CD8-positive, alpha-beta memory T cell (primary cell): ENCODE measurements at places on chromosomes 2 and 18.

- H3K27me3 ChIP-seq, result no peaks in the 10 kb centered on the region
- no peak for DNase-seq
- no peaks in the 10 kb centered on the region for H3K4me1 ChIP-seq
- no peak overlapping the region for H3K27ac ChIP-seq
- H3K36me3 ChIP-seq, result no peaks in the 10 kb centered on the region
- H3K4me3 ChIP-seq, result no peak overlapping the region
These were observed 147.6 kb upstream of the CAB39 start for GRCh38 chr2:230564805-230565779.

DNA sequence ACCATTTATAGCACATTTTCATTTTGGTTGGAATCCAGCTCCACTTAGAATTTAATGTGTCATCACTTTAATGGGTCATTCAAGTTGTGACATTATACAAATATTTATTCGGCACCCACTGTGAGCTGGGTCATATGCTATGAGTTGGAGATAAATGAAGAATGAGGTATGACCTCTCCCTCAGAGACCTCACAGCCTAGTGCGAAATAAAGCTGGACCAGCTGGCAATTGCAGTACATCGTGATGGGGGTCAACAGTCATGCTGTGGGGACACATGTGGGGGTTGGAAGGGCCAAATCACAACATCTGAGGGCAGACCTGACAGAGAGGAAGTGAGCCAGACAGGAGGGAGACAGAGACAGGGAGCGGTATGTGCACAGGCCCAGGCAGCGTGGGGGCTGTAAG, 175.4 kb downstream of the MAIP1 start:
- DNase-seq, result no peak
- H3K4me3 ChIP-seq, result no peak overlapping the region
- H3K36me3 ChIP-seq, result no peaks in the 10 kb centered on the region
- no peaks in the 10 kb centered on the region for H3K4me1 ChIP-seq

DNA sequence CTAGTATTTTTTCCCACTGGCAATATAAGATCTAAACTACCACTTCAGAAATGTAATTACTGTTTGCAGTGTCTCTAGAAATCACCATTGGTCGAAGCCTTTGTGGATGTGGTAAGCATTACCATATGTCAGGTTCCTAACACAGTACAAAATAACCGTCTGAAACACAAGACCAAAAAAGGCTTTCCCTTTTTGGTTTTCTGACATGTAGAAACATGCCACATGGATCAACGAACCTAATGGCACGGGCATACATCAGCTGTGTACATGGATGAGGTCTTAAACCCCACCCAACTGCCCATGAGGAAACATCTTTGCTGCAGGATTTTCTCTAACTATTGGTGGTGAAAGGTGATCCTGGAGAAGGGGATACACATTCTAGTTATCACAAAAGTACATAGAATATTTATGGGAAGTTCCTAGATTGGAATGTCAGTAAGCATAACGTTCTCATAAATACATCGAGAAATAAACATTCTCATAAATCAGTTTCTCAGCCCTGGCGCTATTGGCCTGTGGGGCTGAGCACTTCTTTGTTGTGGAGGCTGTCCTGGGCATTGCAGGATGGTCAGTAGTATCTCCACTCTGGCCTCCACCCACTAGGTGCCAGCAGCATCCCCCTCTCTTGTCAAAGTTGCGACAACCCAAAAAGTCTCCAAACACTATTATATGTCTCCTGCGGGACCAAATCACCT, 9.0 kb downstream of the VIT start:
- no peaks in the 10 kb centered on the region for H3K4me1 ChIP-seq
- no peak for DNase-seq
- no peaks in the 10 kb centered on the region for H3K27me3 ChIP-seq

DNA sequence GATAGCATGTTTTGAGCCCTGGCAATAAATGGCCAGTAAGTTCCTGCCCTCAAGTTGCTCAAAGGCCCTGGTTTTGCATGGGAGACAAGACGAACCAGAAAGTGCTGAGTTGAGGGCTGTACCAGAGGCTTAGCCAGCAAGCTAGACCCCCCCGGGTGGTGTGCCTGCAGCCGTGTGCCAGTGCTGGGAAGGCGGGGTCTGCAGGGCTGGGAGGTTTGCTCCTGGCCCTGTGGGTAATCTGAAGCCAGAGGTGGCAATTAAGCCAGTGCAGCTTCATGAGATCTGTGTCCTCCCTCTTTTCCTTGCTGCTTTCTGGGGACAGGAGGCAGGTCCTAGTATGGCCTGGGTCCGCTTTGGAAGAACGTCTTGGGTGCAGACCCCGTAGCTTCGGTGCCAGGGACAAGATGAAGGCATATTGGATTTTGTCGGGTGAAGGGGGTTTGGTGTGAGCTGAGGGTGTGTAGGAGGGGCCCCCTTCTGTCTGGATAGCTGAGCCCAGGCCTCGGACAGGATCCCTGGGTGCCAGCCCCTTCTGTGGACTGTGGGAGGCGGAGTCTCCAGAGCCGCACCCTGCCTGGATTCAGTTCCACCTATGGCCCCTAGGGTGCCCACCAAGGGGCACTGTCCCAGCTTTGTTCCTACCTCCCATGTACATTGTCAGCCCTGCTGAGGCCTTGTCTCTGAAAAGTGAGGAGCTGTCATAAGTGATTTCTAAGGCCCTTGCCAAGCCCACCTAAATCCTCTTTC, 15.6 kb downstream of the ATOH8 start:
- no peak for DNase-seq
- H3K4me3 ChIP-seq, result no peak overlapping the region
- H3K27ac ChIP-seq, result no peak overlapping the region

GRCh38 chr2:101307950-101308431, 510 bp downstream of the RNF149 start:
- H3K36me3 ChIP-seq, result no peaks in the 10 kb centered on the region
- no peaks in the 10 kb centered on the region for H3K27me3 ChIP-seq
- peak overlapping the region; percentile 85 for H3K4me3 ChIP-seq

DNA sequence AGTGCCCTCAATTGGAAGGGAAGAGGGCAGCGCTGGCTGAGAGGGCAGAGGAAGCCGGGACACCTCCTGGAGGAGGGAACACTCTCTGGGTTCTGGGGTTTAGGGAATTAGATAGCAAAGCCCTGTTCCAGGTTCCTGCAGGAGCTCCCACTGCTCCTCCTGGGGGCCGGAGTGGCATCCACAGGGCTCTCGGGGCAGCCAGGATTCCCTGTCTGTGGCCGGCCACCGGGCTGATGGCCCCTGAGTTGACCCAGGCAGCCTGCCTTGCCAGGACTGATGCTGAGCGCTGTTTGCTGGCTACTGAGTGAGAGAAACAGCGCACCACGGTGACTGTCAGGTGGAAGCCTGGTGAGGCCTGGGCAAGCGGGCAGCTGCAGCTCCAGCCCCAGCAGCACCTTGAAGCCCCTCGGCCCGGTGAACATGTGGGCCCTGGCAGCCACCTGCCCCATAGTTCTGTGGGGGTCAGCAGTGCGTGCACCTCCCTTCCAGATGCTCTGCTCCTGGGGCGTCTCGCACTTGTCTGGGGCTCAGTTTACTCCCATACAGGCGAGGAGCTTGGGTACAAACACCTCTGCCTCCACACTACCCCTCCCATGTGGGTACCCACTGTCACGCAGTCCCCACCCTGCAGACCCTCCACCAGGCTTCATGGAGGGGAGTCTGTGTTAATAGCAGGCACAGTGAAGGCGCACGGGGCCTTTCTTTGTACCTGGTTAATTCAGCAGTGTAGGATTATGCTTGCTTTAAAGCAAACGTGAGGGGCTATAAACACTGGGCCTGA, 7.7 kb upstream of the ALLC start:
- H3K27me3 ChIP-seq, result no peaks in the 10 kb centered on the region
- peaks cover 9% of the 10 kb centered on the region for H3K4me1 ChIP-seq
- no peak for DNase-seq
- H3K4me3 ChIP-seq, result no peak overlapping the region
- no peaks in the 10 kb centered on the region for H3K36me3 ChIP-seq

DNA sequence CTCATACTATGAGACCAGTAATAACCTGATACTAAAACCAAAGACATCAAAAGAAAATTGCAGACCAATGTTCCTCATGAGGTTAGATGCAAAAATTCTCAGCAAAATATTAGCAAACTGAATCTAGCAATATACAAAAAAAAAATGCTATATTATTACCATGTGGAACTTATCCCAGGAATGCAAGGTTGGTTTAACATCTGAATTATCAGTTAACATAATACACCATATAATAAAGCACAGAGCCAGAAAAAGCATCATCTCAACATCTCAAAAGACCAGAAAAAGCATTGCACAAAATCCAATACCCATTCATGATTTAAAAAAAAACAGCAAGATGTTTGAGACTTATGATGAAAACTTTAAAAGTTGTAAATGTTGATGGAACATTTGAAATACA, 8.3 kb upstream of the ZCCHC2 start:
- H3K27ac ChIP-seq, result no peak overlapping the region
- no peak overlapping the region for H3K4me3 ChIP-seq
- no peak for DNase-seq
- H3K27me3 ChIP-seq, result no peaks in the 10 kb centered on the region

- no peak for DNase-seq
- H3K4me3 ChIP-seq, result no peak overlapping the region
- no peaks in the 10 kb centered on the region for H3K27me3 ChIP-seq
- H3K4me1 ChIP-seq, result peaks cover 17% of the 10 kb centered on the region
- H3K27ac ChIP-seq, result no peak overlapping the region
These were observed 9.1 kb downstream of the SEPTIN2 start for GRCh38 chr2:241324775-241325174.

DNA sequence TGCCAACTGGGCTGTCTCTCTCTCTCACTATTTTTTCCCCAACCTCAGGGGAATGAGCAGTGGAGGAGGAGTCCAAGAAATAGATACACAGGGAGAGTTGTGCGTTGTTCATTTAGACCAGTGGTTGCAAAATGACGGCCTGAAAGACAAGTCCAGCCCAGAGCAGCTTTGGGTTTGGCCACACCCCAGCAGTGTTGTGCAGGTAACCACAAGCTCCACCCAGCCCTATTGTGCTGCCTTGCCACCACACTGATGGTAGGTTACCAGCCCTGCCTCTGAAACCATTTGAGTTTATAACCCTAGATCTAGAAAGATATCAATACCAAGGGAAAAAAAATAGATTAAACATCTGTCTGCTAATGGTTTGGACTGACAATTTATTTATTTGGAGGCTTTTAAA, 144.3 kb downstream of the CMPK2 start:
- no peaks in the 10 kb centered on the region for H3K27me3 ChIP-seq
- H3K36me3 ChIP-seq, result no peaks in the 10 kb centered on the region
- no peak overlapping the region for H3K4me3 ChIP-seq
- H3K27ac ChIP-seq, result no peak overlapping the region
- no peak for DNase-seq
- H3K4me1 ChIP-seq, result no peaks in the 10 kb centered on the region

DNA sequence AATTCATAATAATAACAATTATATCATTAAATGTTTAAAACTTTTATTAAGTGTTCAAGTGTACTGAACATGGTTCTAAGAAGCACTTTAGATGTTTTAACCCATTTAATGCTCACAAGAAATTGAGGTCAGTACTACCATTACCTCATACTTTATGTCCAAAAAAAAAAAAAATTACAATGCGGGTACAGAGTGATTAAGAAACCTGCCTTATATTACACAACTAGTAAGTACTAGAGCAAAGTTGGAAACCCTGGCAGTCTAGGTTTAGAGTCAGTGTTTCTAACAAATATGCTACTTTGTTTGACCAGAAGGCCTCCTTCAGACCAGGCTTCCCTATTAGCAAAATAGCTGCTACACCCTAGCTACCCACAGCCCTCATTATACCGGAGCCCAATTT, 28.5 kb downstream of the PLEKHM3 start:
- no peaks in the 10 kb centered on the region for H3K4me1 ChIP-seq
- H3K27me3 ChIP-seq, result no peaks in the 10 kb centered on the region
- peaks cover 5% of the 10 kb centered on the region for H3K36me3 ChIP-seq
- no peak overlapping the region for H3K27ac ChIP-seq
- H3K4me3 ChIP-seq, result no peak overlapping the region
- DNase-seq, result no peak
